ENCODE measurements at places on chromosomes 7 and 10.

- DNase-seq = no peak
These were observed 33.5 kb downstream of the EEPD1 start for GRCh38 chr7:36186359-36187121.

DNA sequence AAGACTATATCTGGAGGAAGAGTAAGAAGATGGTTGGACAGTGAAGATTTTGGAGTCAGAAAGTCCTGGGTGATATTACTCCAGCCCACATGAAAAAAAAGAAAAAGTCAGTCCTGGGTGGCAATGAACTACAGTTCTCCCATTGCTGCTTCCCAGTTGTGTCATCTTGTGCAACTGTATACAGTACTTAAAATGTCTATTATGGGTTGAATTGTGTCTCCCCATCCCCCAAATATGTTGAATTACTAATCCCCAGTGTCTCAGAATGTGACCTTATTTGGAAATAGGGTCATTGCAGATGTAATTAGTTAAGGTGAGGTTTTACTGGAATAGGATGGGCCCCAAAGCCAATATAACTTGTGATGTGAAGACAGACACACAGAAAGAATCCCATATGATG lies 15.6 kb downstream of the SEC23IP start:
- DNase-seq = peak; percentile 30

- DNase-seq = no peak
These were observed 7.6 kb upstream of the SYPL1 start for GRCh38 chr7:106119719-106120118.

DNA sequence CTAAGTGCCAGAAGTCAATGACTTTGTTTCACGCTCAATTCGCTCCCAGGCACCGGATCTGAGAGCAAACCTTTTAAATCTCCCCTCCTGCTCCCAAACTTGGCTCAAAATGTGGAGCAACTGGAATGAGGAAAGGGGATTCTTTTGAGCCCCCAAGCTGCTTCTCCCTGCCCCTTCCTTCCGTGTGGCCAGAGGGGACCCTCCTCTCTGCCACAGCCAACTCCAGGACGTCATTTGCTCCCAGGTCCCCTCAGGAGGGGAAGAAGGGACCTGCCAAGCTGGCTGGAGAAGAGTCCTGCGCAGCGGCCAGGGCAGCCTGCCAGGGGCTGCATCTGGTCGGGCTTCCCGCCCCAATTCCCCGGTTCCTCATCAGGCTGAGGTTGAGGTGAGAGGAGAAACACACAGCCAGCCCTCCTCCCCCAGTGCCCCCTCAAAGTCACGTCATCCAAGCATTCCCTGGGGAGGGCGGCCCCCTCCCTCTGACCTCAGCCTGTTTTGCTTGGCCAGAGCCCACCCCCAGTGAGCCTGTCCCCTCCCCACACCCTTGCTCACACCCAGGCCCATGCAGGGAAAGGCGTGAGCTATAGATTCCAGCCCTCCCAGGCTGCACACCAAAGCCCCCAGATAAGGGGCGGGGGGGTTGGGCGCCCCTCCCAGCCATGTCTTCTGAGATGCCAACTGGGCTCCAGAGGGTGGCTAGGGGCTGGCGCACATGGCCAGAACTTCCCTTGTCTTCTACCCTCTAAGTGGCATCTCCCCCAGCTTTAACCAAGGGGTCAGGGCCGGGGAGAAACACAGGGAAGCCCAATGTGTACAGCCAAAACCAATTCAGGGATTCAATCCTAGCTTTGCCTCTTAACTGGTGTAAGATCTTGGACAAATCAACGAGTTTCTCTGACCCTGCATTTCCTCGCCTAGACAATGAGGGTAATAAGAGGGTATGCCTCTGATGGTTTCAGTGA lies 35.0 kb downstream of the SH3PXD2A start:
- DNase-seq = peak; percentile 88

DNA sequence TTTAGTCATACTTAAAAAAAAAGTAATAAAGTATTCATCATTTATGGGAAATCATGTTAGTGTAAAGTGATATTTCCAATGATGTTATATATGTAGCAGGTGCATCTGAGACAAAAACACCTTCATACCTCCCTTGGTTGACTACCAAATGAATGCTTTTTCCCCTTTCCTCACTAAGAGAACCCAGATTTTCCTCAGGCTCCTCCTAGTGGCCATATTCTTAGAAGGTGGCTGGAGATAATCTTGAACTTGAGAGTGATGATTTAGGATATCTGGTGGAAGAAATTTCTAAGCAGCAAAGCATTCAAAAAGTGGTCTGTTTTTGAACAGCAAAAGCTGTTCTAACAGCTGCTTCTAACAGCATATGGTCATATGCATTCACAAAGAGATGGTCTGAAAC lies 16.8 kb upstream of the DNAH11 start:
- DNase-seq = peak; percentile 10

DNA sequence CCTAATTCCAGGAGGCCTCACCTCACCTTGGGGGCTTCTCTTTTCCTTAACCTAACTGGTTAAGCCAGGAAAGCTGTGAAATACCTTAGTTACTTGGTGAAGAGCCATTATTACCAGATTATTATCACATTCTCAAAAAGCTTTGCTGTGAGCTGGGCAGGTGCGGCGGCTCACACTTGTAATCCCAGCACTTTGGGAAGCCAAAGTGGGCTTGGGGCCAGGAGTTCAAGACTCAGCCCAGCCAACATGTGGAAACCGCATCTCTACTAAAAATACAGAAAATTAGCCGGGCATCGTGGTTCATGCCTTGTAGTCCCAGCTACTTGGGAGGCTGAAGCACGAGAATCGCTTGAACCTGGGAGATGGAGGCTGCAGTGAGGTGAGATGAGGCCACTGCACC lies 102.4 kb upstream of the KLF6 start:
- peak; percentile 53 for DNase-seq

DNA sequence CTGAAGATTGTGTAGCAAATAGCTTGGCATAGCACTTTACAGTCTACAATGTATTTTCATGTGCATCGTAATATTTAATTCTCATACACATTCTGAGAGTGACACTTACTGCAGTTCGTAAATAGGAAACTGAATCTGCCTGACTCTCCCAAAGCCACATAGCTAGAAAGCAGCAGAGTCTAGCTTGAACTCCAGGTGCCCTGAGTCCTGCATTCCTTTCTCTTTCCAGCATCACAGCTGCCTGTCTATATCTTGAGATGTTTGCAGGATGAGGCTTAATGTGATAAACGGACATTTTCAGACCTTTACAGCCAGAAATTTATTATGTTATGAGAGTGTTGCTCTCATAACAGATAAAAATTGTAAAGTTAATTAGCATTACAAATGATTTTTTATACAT lies 132.9 kb upstream of the PLXDC2 start:
- DNase-seq = no peak

GRCh38 chr10:127757033-127757432 lies 20.0 kb downstream of the FOXI2 start:
- no peak for DNase-seq

DNA sequence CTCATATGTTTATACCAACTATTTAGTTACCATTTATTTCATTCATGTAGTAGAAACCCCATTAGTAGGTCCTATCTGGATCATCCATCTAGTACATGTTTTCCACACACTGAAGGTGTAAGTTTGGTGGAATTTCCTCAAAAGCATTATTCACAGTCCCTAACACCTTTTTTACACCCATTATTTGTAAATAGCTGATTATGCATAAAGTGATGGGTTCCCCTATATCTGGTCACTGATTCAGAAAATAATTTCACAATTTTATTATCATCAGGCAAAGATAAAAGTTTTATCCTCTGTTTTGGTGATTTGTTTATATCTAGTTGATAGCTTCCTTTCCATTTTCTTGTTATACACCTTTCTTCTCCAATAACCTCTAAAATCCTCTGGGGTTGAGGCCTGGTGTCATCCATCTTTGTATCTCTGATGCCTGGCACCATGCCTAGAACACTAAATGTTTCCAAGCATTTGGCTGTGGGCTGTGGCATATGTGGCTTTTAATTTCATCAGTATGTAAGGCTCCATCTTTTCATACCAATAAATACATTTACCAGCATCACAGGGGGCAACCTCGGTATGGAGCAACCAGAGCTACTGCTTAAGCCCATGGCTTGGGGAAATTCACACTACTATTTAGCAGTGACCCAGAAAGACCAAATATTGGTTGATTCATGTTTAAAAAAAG lies 1089.5 kb upstream of the LRRN3 start:
- DNase-seq = no peak

DNA sequence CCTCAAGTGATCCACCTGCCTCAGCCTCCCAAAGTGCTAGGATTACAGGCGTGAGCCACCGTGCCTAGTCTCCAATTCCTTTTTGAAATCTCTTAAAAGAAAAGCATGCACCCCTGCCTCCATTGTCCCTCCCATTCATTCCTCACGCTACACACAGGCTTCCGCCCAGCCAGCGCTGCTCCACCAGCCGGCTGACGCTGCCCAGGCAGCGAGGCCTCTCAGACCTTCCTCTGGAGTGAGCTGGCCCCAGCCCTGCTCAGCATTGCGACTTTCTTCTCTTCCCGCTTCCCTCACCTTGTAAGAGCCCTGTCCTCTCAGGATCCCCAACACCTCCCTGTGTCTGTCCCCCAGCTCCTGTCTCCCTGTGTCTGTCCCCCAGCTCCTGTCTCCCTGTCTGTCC lies 23.6 kb downstream of the RGS10 start:
- DNase-seq = no peak

- no peak for DNase-seq
These were observed 192.1 kb downstream of the CELF2 start for GRCh38 chr10:11209830-11210181.

All from fibroblast of mammary gland (primary cell).